ENCODE measurements at places on chromosomes 1 and 21.

GRCh38 chr1:50702395-50702794 lies 257.7 kb downstream of the FAF1 start:
- DNase-seq, result no peak

- DNase-seq, result no peak
Observed at GRCh38 chr1:65056234-65056633, 89.9 kb upstream of the JAK1 start.

- DNase-seq, result no peak
Observed at GRCh38 chr21:42574234-42575027, 60.8 kb downstream of the SLC37A1 start.

DNA sequence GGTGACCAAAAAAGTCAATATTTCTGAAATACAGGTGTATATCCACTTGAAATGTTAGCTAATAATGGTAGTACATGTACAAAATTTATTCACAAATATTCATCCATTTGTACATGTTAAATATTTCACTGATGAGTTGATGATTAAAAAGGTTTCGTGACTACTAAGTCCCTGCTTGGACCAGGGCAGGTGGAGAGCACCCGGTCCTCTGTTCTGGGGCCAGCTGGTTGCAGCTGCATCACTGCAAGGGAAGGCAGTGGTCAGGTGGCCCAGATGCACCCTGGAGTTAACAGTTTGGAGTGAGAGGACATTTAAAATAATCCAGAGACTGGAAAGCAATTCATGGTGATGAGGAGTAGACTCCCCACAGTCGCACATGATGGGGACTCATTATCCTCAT lies 141.2 kb downstream of the ZBTB18 start:
- no peak for DNase-seq

DNA sequence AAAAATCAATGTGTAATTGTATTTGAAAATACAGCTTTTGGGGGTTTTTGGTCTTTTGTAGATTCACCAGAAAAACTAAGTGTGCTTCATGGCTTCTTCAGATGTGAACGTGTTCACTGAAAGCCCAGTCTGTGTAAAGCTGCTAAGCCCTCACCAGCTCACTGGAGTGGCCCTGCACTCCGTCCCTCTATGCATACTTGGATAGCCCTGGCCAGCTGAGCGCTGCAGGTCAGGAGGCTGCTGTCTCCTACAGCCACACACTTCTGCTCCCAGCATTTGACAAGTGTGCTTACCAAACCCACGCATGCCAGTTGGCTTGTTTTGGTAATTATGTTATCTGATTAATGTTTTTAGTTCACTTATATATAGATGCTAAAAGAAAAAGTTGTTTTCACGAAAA lies 163.5 kb downstream of the TLR5 start:
- DNase-seq, result no peak

GRCh38 chr1:61140778-61141177 lies 58.4 kb downstream of the NFIA start:
- no peak for DNase-seq

Data from activated CD8-positive, alpha-beta memory T cell treated with anti-CD3 and anti-CD28 coated beads for 4 hours (primary cell).